ENCODE measurements at places on chromosomes 2 and 18.

DNA sequence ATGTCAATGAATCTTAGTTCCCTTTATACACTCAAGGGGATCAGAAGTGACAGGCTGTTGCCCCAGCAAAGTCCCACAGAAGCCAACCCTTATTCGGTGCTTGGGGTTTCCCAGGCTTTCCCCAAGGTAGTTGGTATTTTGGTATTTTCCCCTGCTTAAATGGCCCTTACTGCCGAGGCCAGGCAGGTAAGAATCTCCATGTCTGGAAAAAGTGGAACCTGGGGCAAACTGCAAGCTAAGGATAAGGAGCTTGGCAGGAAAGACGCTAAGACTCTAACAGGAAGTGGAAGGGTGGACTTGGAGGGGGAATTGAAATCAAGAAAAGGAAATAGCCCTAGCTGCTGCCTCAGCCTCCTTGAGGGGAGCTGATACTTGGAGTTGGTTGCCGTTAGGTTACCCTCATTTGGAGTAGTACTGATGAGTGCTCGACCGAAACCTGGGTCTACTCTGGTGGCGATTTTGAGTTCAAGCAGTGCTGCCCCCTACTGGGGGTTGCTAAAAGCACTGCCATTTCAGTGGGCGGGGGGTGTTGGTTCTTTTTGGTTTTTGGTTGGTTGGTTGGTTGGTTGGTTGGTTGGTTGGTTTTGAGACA, 3.3 kb upstream of the GPBAR1 start:
- peak; percentile 60 for DNase-seq

DNA sequence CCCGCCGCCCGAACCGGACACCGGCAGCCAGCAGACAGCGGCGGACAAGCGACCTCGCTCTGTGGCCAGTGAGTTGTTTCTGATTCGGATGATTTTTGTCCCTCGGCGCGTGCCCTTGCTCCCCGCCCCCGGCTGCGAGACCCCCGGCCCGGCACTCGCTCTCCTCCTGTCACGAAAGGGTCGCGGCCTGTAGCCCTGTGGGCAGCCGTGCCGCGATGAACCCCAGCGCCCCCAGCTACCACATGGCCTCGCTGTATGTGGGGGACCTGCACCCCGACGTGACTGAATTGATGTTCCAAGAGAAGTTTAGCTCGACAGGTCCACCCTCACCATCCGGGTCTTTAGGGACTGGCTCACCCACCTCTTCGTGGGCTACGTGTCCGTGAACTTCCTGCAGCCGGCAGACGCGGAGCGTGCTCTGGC, 1257.5 kb upstream of the ACVR2A start:
- DNase-seq: no peak

DNA sequence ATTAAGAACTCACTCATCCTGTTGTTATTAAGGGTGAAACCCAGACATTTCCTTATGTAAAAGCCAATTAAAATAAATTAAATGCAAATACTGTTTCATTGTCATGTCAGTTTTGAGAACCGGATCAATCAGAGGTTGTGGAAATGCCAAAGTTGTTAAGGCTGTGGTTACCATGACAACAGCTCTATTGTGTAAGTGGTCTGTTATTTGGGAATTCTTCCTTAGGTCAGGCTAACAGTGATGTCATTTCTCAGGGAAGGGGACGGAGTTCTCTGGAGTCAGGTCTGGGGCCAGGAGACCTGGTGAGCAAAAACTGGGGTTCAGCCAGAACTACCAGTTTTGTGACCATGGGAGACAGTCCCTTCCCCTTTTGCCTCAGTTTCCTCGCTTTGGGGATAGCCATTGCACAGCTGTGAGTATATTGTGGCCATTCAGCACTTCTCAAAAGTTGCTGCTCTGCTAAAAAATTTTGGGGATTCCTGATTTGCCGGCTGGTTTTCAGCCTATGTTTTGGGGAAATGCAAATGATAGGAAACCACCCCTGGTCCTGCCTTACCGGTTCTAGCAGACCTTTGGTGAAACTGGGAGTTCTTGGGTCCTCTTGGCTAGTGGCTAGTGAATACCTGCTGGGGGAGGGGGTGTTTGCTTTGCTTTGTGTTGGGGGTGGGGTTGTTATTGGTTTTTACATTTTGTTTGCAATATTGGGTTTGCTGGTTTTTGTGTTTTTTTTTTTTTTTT, 21.6 kb downstream of the HPCAL1 start:
- no peak for DNase-seq

GRCh38 chr2:64090264-64090663, 54.0 kb downstream of the PELI1 start:
- DNase-seq: no peak

- no peak for DNase-seq
Measured at GRCh38 chr18:62723666-62724281, 8.4 kb downstream of the PHLPP1 start.

GRCh38 chr2:166394245-166394644, 18.5 kb upstream of the SCN9A start:
- DNase-seq: no peak

GRCh38 chr18:23977103-23977502, 37.5 kb upstream of the TTC39C start:
- no peak for DNase-seq

DNA sequence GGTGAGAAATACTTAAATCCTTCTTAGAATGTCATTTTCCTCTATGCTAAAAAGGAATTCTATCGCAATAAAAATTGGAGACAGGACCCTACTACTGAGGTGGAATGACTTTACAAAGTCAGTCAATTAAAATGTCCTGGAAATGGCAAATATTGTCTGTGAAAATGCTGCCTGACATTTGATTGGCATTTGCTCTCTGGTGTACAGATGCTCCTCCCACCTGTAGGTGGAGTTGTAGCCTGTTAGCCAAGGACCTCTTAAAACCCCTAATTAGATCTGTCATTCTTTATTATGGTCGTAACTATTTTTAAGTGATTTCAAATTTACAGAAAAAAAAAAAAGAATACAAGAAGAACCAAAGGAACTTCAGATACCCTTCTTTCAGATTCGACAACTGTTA, 393.1 kb upstream of the KLHL29 start:
- DNase-seq: no peak

GRCh38 chr2:237725661-237726060, 72.9 kb upstream of the RBM44 start:
- no peak for DNase-seq

Data from Ammon's horn (tissue), 1 donor.